Smooth muscle cell of trachea (primary cell): ENCODE measurements at places on chromosomes 1 and 21. TPM values are rescaled to one million over a fixed set of nuclear protein-coding genes. Genes with fewer than 3 reads are reported as not detected.

SZRD1 gene
- total RNA-seq = 41.2 and 47.1 TPM in 2 replicates

PLA2G5 gene
- total RNA-seq = 0.15 and 6.9 TPM in 2 replicates

PDPN gene
- 0.87 and 4.5 TPM in 2 replicates for total RNA-seq

TMPRSS15 gene
- not detected in 2 replicates for total RNA-seq

CRNN gene
- total RNA-seq = not detected in 2 replicates

TEDDM1 gene
- not detected in 2 replicates for total RNA-seq

BSND gene
- total RNA-seq = not detected in 2 replicates

GJA9 gene
- total RNA-seq = under 0.01 TPM in 1 of 2 replicates, not detected in the other

PADI2 gene
- total RNA-seq = under 0.01 and 0.15 TPM in 2 replicates

GIPC2 gene
- total RNA-seq = 0.33 and 0.73 TPM in 2 replicates

TACSTD2 gene
- 0.15 and 0.33 TPM in 2 replicates for total RNA-seq

SLC45A3 gene
- total RNA-seq = 0.44 and 1.5 TPM in 2 replicates

FCRL5 gene
- not detected in 2 replicates for total RNA-seq

PPM1J gene
- total RNA-seq = 1.3 and 1.5 TPM in 2 replicates

ZZZ3 gene
- total RNA-seq = 70.0 and 96.1 TPM in 2 replicates

NPPA gene
- not detected in 2 replicates for total RNA-seq
